ENCODE measurements at places on chromosomes 12 and 14.

- no peak for DNase-seq
Measured at GRCh38 chr14:59055006-59055405, 133.5 kb upstream of the DAAM1 start.

- DNase-seq = no peak
Measured at GRCh38 chr14:79342942-79343341, 868.4 kb downstream of the DIO2 start.

GRCh38 chr12:123502163-123502704, 31.3 kb downstream of the RILPL1 start:
- DNase-seq = no peak

DNA sequence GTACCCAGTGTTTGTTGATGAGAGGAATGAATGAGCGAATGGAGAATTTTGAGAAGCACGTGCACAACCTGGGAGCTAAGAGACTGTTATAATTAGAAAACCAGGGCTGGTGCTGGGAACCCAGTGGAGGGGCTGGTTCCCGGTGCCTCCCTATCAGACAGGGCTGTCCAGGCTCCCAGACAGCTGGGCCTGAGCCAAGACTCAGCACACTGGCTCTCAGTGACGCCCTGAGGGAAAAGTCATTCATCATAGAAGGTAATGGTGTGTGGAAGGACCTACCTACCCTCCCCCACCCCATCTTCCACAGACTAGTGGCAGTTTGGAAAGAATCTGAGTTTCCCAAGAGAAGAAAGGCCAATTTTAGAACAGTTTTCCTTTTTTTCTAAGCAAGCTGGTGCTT, 34.7 kb downstream of the KCNA5 start:
- DNase-seq = no peak

GRCh38 chr12:117467588-117467987, 106.2 kb upstream of the NOS1 start:
- no peak for DNase-seq

GRCh38 chr12:25319233-25319984, 68.7 kb upstream of the KRAS start:
- DNase-seq = no peak

GRCh38 chr14:102775855-102776760, 1.1 kb upstream of the TRAF3 start:
- DNase-seq = no peak

DNA sequence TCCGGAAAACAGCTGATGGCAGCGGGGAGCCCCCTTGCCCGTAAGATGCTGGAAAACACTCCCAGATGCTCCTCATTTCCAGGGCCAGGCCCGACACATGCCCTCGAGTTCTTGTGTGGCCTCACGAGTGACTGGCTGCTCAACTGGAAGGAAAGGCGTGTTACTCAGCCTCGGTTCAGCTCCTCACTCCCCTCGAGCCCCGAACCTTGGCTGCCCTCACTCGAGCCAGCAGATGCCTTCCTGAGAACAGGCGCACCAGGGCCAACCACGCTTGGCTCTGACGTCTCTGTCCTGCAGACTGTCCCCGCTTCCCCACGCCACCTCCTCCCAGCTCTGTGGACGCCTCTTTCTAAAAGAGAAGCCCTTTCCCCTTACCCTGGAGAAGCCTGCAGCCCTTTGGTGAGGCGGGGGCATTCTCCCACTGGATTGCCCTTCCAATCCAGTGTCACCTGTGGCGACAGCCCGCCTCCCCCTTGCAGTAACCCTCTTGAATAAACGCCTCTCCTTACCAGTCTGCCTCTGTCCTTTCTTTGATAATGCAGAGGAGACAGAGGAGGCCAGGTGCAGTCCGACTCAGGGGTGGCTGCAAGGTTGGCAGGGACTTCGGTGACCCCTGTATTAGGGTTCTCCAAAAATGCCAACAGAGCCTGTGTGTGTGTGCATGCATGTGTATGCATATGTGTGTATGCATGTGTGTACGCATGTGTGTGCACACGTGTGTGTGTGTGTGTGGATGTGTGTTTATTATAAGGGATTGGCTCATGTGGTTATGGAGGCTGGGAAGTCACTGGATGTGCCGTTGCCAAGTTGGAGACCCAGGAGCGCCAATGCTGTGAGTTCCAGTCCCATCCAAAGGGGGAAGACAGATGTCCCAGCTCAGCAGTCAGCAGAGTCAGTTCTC, 166.3 kb downstream of the KIF26A start:
- DNase-seq = no peak

DNA sequence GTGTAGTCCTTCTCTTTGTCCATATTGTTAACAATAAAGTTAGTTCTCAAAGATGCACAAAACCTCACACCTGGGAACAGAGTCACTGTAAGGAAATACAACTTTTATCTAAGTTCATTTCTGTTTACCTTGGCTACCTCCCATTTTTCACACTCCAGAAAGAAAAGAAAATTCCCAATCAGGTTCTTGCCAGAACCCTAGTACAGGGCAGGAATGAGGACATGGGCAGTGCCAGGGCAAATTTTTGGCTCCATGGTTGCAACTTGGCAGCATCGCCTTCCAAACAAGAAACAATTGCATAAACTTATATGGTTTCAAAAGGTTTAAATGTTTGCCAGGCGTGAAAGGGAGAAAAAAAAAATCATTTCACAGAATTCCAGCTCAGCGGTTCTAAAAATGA, 296.3 kb upstream of the PRKD1 start:
- DNase-seq = no peak

DNA sequence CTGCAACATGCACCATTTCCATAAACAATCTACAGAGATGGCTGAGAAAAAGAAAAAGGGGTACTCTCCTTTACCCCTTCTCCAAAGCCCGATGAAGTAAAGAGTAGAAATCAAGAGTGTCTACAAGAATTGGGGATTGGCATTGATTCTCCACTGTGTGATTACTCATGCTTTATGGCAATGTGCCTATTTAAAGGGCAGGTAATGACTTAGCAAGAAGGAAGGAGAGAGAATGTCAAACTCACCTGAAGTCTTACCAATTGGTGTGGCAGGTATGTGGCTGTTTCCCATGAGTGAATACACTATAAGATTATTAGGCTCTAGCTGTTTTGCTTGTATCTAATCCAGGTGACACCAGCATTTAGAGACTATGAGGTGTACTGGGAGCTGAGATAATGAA, 275.3 kb downstream of the CCER1 start:
- no peak for DNase-seq

DNA sequence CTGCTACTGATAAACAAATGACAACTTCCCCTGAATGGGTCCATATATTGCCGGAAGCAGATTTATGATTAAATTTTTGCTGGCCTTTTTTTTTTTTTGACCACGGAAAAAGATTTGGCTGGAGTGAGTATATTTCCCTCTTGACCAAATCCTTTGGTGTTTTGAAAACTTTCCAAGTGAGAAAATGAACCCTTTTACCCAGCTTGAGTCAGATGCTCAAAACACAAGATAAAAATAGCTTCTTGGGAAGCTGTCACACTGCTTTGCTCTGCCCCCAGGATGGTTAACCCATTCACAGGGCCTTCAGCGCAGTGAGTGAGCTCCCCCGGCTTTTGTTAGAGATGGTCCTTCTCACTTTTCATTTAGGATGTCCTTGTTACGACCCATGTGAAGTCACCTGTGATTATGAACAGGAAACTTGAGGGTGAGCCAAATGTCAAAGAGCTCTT, 224.3 kb downstream of the PELI2 start:
- no peak for DNase-seq

GRCh38 chr14:41303506-41303905, 303.2 kb upstream of the LRFN5 start:
- no peak for DNase-seq

- DNase-seq = no peak
Measured at GRCh38 chr14:52936437-52936836, 14.4 kb downstream of the FERMT2 start.

DNA sequence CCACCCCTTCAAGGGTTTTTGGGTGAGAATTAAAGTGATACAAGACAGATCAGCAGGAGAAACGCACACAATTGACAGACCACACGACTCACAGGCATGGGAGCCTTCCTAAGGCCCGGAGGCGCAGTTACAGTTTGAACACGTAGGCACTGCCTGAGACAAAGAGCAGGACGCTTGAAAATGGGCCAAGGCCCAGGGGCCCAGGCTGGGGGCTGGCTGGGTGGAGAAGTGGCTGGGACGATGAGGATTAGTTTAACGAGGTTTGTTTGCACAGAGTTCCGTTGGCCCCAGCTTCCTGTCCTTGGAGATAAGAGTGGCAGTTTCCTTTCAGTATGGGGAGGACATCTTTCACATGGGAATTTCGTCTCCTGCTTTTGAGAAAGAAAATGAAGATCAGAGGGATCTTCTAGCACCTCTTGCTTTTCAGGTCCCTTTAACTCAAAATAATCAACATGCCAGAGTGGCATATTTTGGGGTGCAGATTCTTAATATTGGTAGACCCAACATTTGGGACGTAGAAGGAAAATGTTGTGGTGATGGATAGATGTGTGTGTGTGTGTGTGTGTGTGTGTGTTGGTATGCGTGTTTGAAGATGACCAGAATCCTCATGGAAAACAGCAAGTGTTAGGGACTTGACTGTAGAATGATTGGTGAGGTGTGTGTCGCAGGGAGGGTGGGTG, 44.6 kb downstream of the DLK1 start:
- no peak for DNase-seq

- no peak for DNase-seq
Measured at GRCh38 chr12:52771088-52771487, 6.1 kb downstream of the KRT76 start.

GRCh38 chr14:31894351-31894750, 182.8 kb upstream of the ARHGAP5 start:
- DNase-seq = no peak

DNA sequence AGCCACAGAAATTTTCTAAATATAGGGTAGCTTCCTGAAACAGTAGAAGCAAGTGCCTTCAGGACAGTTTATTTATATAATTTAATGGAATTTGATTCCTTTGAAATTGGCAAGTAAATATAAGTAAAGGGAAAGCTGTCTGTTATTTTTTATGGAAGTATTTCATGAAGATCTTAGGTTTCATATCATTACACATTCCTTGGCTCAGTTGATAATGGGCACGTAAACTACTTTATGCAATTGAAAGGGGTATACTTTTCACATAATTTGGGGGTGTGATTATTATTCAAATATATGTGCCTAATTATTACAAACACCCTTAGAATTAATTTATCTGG, 71.1 kb upstream of the RAP1B start:
- no peak for DNase-seq

GRCh38 chr12:87849074-87849473, 180.1 kb downstream of the C12orf50 start:
- DNase-seq = no peak

DNA sequence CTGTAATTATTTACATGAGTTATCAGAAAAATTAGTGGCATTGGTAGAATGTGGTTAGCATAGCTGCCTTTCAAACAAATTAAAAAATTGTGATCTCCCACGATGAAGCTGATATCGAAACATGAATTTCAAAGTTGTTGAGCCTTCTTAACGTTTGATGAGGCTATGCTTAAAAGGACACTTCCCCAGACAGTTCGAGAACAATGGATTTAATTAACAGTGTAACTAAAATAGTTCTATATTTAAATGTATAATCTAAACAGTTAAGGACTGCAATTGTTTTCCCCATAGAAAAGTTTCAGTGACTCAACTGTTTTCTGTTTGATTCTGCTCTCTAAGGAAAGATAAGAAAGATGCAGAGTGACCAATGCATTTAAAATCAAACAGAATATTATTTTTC, 1.6 kb downstream of the CLEC2B start:
- no peak for DNase-seq

- no peak for DNase-seq
Measured at GRCh38 chr12:70964867-70965510, 44.5 kb upstream of the PTPRR start.

GRCh38 chr14:105305345-105305744, 4.5 kb upstream of the BRF1 start:
- no peak for DNase-seq

DNA sequence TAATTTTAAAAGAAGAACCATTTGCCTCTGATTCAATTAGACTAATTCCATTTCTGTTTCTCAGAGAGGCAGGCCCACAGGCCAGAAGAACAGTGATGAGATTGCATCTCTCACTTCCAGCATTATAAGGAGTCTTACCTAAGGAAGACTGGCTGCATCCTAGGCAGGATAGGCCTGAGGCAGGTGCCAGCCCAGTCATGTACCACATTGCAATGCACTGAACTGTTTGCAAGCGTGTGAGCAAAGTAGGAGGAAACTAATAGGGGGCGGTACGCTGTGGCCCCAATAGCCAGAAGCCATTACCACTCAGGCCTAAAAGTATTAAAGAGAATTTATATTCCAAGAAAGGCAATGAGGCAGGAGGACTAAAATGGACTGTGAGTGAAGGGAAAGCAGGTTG, 12.1 kb upstream of the CNIH1 start:
- DNase-seq = no peak

DNA sequence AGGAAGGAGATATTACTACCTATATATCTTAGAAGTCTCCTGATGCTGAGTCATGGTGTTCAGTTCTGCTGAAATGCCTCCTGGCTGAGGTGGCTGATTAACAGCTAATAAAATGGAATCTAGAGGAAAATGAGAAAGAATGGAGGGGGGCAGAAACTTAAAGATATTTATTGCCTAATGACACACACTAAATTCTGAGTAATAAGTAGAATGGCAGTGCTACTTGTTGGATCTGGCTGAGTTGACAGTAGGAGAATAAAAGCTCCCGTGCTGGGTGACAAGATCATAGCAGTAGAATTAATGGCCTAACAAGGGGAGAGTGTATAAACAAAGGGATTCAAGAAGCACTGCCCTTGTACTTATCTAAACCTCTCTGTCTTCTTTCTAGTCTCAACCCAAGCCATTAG, 137.5 kb downstream of the CNTN1 start:
- no peak for DNase-seq

- no peak for DNase-seq
Measured at GRCh38 chr12:93427779-93428564, 13.8 kb downstream of the UBE2N start.

DNA sequence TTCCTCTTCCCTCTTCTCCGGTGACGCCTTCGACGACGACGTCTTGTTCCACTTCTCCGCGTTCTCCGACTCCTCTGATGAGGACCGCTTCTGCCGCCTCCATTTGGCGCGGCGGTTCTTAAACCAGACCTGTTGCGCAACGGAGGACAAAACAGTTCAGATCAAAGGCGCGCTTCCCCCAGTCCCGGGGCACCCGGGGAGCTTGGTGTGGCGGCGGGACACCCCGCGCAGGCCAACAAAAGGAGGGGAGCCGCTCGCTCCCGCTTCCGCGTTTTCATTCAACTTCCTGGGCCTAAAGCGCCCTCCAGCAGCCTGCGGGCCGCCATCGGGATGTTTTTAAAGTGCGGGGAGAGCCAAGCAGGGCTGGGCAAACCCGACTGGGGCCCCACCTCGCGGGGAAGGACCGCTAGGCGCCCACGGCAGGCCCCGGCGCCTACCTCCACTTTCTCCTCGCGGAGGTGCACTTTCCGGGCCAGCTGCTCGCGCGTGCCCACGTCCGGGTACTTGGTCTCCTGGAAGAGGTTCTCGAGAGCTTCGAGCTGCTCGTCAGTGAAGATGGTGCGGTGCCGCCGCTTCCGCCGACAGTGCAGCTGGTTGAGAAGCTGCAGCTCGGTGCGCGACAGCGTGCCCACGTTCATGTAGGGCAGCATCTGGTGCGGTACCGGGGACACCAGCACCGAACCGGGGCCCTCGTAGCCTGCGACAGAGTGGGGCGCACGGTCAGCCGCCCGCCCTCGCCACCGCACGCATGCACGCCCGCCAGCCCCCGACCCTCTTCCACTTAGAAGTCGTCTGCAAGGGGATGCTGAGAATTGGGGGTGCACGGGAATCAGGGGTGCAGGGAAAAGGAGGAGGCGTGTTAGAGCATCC, 1.2 kb downstream of the GSC start:
- DNase-seq = peak; percentile 18
